ENCODE measurements at places on chromosomes 3 and 15.

DNA sequence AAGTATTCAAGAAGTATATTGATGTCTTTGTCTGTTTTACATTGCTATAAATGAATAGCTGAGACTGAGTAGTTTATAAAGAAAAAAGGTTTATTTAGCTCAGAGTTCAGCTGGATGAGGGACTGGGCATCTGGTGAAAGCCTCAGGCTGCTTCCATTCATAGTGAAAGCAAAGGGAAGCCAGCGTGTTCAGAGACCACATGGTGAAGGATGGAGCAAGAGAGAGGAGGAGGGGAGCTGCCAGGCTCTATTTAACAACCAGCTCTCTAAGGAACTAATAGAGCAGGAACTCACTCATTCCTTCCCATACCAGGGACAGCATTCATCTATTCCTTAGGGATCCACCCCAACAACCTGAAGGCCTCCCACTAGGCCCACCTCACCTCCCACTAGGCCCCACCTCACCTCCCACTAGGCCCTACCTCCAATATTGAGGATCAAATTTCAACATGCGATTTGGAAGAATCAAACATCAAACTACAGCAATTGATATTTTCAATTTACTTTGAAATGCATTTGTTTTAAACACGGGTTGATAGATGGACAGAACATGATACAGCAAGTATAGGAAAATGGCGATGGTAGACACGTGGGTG is 167.5 kb upstream of the HES1 start:
- DNase-seq = no peak

- DNase-seq = no peak
These were observed 16.9 kb downstream of the THBS1 start for GRCh38 chr15:39597751-39598185.

GRCh38 chr3:1600700-1601418 is 497.8 kb upstream of the CNTN4 start:
- DNase-seq = no peak

GRCh38 chr3:71989165-71989564 is 204.2 kb upstream of the PROK2 start:
- no peak for DNase-seq

DNA sequence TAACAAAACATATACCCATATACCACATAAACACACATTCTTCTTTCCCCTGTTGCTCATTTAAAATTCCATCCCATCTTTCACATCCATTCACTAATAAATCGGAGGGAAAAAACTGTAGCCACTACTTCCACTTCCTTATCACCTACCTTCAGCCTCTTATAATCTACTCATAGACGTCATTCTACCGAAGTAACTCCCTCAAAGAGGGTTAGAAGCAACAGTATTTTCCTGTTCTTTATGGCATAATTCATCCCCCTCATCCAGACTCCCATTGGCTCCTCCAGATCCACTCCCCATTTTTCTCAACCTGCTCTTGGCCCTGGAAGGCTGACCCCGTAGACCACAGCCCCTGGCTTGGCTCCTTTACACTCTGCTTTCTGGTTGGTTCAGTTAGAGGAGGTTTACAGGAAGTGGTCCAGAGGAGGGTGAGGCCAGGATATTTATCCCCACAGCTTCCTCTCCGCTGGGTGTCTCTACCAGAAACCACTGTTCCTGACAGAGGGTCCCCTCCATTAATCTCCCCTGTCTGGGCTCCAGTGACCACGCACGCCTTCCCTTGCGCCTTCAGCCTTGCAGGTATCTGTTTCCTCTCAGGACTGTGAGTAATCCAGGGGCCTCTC is 46.3 kb downstream of the FMN1 start:
- DNase-seq = peak; percentile 36

GRCh38 chr15:25739687-25740121 is 123.4 kb downstream of the ATP10A start:
- DNase-seq = no peak

DNA sequence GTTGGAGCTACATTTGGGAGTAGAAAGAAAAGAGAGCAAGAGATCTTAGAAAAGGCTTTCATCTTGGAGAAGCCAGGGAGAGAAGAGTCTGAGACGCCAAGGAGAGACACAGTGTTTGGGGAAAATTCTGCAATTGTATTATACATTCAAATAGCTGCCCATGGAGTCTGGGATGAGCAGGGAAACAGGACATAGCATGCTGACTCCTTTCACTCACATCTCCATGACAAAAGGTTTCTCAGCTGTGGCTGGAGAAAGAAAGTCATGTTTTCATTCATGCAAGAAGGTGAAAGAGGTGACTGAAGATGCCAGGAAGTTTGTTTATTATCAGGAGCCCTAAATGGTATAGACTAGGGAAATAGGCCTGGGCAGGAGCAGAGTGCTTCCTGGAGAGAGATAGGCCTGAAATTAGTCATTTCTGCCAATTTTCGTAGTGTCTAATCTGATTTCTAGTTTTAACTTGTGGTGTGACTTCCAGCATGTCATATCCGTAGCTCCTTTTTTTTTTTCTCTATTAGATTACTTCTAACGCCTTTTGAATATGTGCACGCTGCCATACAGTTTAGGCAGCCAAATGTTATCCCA is 34.1 kb downstream of the ACP3 start:
- no peak for DNase-seq

GRCh38 chr15:74203914-74204431 is 1.4 kb upstream of the STRA6 start:
- no peak for DNase-seq

GRCh38 chr3:11807686-11808085 is 39.0 kb downstream of the TAMM41 start:
- no peak for DNase-seq

- no peak for DNase-seq
These were observed 100.5 kb downstream of the PDCD6IP start for GRCh38 chr3:33898901-33899300.

DNA sequence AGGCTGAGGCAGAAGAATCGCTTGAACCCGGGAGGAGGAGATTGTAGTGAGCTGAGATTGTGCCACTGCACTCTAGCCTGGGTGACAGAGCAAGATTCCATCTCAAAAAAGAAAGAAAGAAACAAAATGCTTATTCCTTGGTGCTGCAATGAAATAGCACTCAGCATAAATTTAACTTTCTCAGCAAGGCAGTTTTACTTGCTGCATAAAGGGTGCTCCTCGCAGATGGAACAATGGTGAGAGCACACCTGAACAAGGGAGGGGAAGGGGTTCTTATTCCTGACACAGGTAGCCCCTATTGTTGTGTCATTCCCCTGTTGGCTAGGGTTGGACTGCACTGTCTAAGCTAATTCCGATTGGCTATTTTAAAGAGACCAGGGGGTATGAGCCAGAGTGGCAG is 17.1 kb downstream of the PAK2 start:
- DNase-seq = no peak

GRCh38 chr3:184576457-184577240 is 15.1 kb downstream of the EPHB3 start:
- no peak for DNase-seq

Data from CMK (cell line).